Immature natural killer cell (primary cell): ENCODE measurements at places on chromosomes 16 and 17.

DNA sequence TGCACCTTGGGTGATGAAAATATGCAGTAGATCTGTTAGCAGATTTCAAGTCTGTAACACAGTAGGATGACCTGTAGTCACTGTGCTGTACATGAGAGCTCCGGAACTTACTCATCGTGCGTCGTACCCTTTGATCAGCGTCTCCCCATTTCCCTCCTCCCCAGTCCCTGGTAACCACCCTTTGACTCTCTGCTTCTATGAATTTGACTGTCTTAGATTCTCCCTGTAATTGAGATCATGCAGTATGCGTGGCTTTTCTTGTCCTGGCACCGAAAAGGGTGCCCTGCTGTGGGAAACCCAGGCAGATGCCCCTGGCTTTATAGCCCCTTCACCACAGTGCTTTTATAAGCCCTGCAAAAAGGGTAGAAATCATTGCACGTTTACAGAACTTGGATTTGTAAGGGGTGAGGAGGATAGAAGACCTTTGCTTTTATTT is 20.5 kb downstream of the CLEC16A start:
- DNase-seq, result no peak

- DNase-seq, result peak; percentile 24
Observed at GRCh38 chr17:68981288-68981687, 26.1 kb upstream of the ABCA8 start.

DNA sequence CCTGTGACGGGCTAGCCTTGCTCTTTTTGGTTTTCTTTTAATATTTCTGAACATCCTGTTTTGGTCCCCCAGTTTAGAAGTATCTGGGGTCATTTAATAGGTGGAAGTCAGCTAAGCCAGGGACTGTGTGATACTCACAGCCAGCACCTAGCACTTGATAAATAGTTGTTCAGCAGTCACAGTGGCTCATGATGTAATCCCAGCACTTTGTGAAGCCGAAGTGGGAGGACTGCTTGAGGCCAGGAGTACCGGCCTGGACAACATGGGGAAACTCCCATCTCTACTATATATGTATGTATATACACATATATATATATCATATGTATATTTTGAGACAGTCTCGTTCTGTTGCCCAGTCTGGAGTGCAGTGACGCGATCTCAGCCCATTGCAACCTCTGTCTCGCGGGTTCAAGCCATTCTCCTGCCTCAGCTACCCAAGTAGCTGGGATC is 1.8 kb upstream of the ZNRF1 start:
- DNase-seq, result no peak

GRCh38 chr16:30184096-30184890 is 891 bp downstream of the CORO1A start:
- peak; percentile 73 for DNase-seq

DNA sequence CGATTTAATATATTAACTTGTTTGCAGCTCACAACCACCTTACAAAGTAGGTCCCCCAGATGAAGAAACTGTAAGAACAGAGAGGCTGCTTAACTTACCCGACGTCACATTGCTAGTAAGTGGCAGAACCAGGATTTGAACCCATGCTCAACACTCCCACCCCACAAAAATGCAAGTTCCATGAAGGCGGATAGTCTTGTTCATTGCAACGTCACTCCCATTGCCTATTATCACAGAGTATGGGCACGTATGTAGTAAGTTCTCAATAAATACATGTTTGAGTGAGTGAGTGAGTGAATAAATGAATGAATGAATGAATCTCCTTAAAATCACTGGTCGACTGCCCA is 1.1 kb downstream of the USP31 start:
- no peak for DNase-seq

GRCh38 chr17:56835264-56835585 is 1.3 kb downstream of the DGKE start:
- DNase-seq, result no peak

DNA sequence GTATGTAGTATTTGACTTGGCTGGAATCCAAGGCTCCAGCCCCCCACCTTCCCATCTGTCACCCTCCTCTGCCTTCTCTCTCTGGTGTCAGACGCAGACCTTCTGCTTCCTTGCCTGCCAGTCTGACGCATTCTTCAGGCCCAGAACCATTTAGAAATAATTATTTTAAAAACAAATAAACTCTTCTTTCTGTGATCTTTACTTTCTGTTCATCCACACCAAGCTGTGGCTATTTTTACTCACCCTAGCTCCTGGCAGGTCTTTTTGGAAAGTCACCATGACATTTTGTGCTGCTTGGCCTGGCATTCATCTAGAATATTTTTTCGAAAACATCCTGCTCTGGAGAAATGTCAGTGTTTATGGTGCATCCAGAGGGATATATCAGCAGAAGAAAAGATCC is 330.7 kb upstream of the ASIC2 start:
- no peak for DNase-seq

- no peak for DNase-seq
Observed at GRCh38 chr17:77438241-77439188, 297.7 kb downstream of the SEC14L1 start.

GRCh38 chr17:62070900-62071299 is 5.8 kb upstream of the MED13 start:
- no peak for DNase-seq

DNA sequence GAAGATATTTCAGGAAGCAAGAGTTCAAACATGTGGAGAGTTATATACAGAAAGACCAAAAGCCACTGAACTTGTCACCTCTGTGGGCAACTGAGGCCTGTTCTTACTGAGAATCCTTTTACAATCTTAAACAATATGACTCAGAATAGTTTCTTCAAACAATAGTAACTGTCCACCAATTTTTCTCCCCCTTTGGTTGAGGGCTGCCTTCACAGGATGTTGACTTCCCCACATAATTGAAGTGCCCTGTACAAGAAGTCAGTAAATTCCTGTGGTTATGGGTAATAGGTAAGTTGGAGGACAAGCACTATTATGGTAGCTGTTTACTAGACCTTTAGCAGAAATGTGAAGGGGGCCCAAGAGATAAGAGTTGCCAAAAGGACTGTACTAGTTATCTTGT is 215.8 kb downstream of the CDH8 start:
- no peak for DNase-seq

GRCh38 chr17:33152783-33153182 is 140.3 kb downstream of the ASIC2 start:
- DNase-seq, result no peak

GRCh38 chr16:28283173-28283572 is 9.2 kb upstream of the SBK1 start:
- no peak for DNase-seq

GRCh38 chr17:17196776-17197175 is 9.4 kb downstream of the PLD6 start:
- no peak for DNase-seq

- no peak for DNase-seq
Observed at GRCh38 chr17:56583772-56584171, 9.7 kb upstream of the NOG start.

GRCh38 chr16:20107083-20107482 is 33.4 kb upstream of the GPR139 start:
- DNase-seq, result no peak

- DNase-seq, result no peak
Observed at GRCh38 chr17:73645050-73645871, 1.0 kb upstream of the SDK2 start.

DNA sequence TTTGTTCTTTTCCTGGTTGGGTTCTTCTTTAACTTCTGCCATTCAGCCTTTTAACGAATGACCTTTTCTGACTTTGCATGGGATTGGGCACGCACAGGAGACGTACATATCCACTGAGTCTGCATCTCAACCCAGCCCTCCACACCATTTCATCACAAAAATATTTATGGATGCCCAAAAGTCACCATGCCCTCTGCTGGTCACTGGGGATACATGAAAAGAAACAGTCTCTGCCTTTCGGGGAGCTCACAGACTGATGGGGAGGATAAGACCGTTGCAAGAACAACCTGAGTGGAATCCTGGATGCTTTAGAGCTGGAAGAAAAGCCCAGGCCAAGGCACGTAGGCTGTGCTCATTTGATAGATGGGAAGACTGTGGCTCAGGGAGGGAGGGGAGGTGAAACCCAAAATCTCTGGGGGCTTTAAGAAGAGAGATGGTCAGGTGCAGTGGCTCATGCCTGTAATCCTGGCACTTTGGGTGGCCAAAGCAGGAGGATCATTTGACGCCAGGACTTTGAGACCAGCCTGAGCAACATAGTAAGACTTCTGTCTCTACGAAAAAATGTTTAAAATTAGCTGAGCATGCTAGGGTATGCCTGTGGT is 7.9 kb upstream of the MT2A start:
- DNase-seq, result peak; percentile 45

DNA sequence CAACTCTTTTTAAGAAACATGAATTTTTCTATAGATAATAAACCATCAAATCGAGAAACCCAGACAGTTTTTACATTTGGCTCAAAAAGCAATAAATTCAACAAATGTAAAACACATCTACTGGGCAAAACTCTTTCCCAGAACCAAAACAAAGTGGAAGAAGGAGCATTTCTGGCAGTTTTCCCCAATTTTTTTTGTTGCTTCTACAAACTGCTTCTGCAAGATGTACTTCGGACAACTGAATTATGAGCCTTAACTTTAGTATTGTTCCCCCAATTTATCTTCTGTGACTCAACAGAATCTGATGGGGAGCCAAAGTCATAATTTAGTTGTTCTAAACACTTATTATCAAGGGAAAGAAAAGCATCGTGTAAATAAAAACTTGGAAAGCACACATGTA is 1047.2 kb downstream of the CDH11 start:
- no peak for DNase-seq

GRCh38 chr16:84643180-84643583 is 5.1 kb upstream of the KLHL36 start:
- no peak for DNase-seq

DNA sequence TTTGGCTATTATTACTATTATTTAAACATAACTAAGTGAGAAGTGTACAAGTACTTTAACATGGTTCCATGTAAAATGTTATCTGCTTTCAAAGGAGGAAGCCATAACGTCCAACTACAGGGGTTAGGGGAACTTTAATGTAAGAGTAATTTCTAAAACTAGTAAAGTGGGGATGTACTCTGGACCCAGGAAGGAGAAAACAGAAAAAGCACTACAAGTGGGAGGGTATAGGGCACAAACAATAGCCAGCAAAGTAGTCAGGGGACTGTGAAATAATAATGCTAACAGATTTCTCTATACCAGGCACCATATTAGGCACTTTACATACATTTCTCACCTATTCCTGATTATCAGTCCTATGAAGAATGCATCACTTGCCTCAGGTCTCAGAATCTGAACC is 19.6 kb downstream of the USP31 start:
- no peak for DNase-seq

- DNase-seq, result no peak
Observed at GRCh38 chr16:802914-803753, 2.6 kb upstream of the GNG13 start.

GRCh38 chr17:78391843-78392242 is 13.4 kb downstream of the PGS1 start:
- no peak for DNase-seq

DNA sequence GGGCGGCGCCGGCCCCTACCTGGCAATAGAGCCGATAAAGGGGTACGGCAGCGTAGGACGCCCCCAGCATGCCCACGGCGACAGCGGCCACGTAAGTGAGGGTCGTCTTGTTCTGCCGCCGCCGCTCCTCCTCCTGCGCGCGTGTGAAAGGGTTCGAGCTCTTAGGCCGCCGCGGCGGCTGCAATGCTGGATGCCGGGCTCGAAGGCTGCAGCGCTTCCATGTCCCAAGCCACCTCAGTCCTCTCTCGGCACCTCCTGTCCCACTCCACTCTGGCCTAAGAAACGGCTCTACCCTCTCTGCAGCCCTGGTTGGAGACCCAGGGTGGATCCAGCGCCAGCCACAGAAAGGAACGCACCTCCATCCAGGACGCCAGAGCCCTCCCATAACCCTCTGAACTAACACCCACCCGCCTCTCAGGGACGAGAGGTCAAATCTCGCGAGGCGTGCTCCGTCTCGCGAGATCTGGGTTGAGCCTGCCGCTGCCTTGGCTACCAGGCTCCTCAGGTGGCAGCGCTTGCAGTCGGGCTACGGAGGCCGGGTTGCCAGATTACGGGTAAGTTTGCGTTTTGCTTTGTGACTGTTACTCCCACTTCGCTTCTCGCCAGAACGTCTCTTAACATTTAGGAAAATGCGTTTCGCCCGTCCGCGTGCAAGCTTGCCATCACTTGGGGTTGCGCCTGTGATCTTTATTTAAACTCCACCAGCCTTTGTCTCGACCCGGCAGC is at the start of the genes COX11 and STXBP4:
TSS of gene COX11 (minus strand) at position 393 of the 726 bp plus-strand sequence. CDS start at position 385, 8 bp downstream.
TSS of gene STXBP4 (plus strand) at position 504 of the 726 bp plus-strand sequence. CDS start 17,455 bp downstream, outside the sequence.
- DNase-seq, result peak; percentile 93

- DNase-seq, result no peak
Observed at GRCh38 chr16:34743115-34743514, 1283.7 kb downstream of the TP53TG3F start.

DNA sequence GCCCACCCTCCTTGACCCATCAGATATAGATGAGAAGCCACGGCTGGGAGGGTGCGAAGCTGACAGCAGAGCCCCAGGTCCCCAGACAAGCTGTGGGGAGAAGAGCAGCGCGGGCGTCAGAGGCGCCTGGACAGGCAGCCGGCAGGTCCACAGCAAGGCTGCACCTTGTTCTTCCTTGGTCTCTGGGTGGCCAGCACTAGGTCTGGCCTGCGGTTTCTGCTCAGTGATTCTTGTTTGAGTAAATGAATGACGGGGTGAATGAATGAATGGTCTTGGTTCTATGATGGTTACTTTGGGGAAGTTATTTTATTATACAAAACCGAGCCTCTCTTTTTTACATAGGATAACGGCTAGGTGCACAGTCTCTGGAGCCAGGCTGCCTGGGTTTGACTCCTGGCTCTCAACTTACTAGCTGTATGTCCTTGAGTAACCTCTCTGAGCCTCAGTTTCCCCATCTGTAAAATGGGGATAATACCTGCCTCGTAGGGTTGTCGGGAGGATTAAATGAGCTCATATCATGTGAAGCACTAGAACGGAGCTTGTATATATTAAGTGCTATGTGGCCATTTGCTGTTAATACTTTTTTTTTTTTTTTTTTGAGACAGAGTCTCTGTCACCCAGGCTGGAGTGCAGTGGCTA is 86.1 kb downstream of the RAB11FIP4 start:
- DNase-seq, result no peak

- no peak for DNase-seq
Observed at GRCh38 chr16:9817586-9817985, 364.6 kb downstream of the GRIN2A start.

- DNase-seq, result no peak
Observed at GRCh38 chr16:85502357-85502756, 110.8 kb upstream of the GSE1 start.
